GM23338 (cell line): ENCODE measurements at places on chromosomes 6 and 20.

- peak; percentile 70 for DNase-seq
Observed at GRCh38 chr6:3561725-3562124, 104.9 kb upstream of the SLC22A23 start.

DNA sequence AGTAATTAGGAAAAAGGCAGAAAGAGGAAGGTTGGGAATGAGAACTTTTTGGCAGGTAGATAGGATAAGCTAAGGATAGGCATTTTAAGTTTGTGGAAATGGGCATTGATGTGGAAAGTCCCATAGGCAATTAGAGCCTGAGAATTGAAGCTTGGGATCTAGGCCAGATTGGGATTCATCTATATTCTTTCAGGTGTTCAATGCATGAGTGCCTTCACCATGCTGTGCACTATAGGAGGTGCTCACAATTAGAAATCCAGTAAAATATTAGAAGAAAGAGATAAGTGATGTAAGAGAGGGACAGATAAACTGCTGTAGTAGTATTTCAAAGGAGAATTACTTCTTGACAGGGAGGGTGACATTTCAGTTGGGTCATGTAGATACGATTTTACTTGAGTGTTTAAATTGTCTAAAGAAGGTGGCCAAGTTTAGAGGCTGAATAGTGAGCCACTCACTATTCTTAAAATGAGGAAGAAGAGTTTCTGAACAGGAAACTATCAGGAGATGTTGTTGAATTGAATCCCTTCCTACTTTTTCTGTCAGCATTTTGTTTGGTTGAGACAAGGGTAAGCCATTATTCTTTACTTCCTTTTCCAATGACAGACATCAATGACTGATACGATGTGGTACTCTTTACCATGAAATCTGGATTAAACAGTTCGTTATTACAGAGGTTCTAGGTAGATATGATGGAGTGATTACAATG, 31.0 kb upstream of the CTAGE9 start:
- no peak for DNase-seq

- no peak for DNase-seq
Observed at GRCh38 chr6:37655666-37656065, 42.0 kb downstream of the MDGA1 start.

GRCh38 chr6:54310377-54311152, 2.3 kb downstream of the TINAG start:
- no peak for DNase-seq

- no peak for DNase-seq
Observed at GRCh38 chr20:16520154-16520553, 53.1 kb downstream of the KIF16B start.

DNA sequence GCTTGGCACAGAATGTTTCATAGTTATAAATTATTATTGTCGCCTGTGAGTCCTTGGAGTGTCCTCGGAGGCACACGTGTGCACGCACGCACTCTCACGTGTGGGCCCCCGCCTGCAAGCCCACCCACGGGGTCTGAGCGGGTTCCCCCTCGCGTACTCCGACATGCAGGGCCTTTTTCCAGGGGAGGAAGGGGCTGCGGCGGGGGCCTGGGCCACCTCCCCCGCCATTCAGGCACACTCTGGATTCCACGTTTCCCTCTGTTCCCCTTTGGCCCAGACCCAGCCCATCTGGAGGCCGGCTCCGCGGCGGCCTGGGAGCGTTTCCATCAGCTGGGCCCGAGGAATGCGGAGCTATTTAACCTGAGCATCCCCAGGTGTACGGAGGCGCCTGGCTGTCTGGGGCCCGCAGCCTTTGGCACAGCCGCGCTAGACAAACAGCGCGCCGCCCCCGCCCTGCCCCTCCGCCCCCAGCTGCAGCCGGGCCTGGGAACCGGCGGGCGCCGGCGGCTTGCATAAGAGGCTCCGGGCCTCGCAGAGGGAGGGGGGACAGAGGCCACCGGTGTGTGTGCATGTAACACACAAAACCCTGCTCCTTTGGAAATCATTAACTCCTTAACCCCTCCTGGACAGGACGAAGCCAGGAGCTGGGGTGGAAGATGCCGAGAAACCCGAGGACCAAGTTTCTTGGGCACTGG, 3.3 kb downstream of the ID1 start:
- peak; percentile 100 for DNase-seq
